ENCODE measurements at places on chromosomes 1 and 21. TPM values are rescaled to one million over a fixed set of nuclear protein-coding genes. Genes with fewer than 3 reads are reported as not detected.

- H3K27ac ChIP-seq: no peak overlapping the region
- H3K4me3 ChIP-seq: no peak overlapping the region
- DNase-seq: no peak
- H3K36me3 ChIP-seq: no peaks in the 10 kb centered on the region
Measured at GRCh38 chr1:45536886-45537285, 13.7 kb upstream of the AKR1A1 start.

DNA sequence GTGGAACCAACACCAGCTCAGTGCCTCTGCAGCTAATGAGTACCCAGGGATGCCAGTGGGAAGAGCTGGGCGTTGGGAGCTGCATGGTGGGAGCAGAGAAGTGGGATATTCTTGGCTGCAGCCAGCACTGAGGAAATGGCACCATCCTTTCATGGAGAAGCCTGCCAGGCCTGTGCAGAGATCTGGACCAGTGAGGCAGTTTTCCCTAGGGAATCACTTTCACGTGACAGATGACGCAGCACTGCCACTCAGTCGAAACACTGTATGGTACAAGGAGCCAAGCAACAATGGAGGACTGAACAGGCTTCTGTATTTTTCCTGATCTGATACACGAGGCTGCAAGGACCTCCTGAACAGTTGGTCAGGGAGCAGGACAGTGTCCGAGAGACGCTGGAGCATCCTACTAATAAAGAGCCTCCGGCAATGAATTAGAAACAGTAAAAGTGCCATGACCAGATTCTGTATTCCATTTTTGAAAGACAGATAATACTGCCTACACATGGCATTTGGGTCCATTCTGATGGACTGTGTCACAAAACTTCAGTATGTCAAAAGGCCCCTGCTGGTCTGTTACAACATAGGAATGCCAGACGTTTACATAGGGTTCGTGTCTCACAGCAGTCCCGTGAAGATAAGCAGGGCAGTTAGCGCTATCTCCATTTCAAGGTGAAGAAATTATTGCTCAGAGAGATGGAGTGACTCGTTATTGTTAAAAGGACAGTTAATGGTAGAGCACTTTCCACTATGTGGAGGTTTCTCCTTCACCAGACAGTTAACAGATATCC, 44.0 kb upstream of the LMO4 start:
- H3K27me3 ChIP-seq: no peaks in the 10 kb centered on the region
- H3K4me3 ChIP-seq: no peak overlapping the region
- DNase-seq: no peak
- no peak overlapping the region for H3K27ac ChIP-seq
- H3K36me3 ChIP-seq: no peaks in the 10 kb centered on the region

The MAP3K7CL gene
- 0.95 TPM for total RNA-seq

GRCh38 chr1:59901770-59902388, 24.7 kb downstream of the CYP2J2 start:
- H3K27me3 ChIP-seq: no peaks in the 10 kb centered on the region
- H3K27ac ChIP-seq: no peak overlapping the region
- DNase-seq: no peak
- H3K4me1 ChIP-seq: no peaks in the 10 kb centered on the region
- no peaks in the 10 kb centered on the region for H3K36me3 ChIP-seq

GRCh38 chr1:61740751-61741700, 1.3 kb upstream of the PATJ start:
- H3K4me3 ChIP-seq: peak overlapping the region; percentile 89
- no peaks in the 10 kb centered on the region for H3K36me3 ChIP-seq
- no peak overlapping the region for H3K27ac ChIP-seq
- H3K27me3 ChIP-seq: no peaks in the 10 kb centered on the region

GRCh38 chr1:52166996-52167753, 25.3 kb downstream of the ZFYVE9 start:
- no peaks in the 10 kb centered on the region for H3K36me3 ChIP-seq
- no peak overlapping the region for H3K4me3 ChIP-seq
- no peaks in the 10 kb centered on the region for H3K27me3 ChIP-seq
- H3K27ac ChIP-seq: no peak overlapping the region
- no peaks in the 10 kb centered on the region for H3K4me1 ChIP-seq

- DNase-seq: no peak
- H3K4me1 ChIP-seq: no peaks in the 10 kb centered on the region
- H3K27ac ChIP-seq: no peak overlapping the region
- H3K36me3 ChIP-seq: no peaks in the 10 kb centered on the region
- H3K4me3 ChIP-seq: no peak overlapping the region
- H3K27me3 ChIP-seq: no peaks in the 10 kb centered on the region
Measured at GRCh38 chr21:35284199-35284598, 235.1 kb upstream of the RUNX1 start.

DNA sequence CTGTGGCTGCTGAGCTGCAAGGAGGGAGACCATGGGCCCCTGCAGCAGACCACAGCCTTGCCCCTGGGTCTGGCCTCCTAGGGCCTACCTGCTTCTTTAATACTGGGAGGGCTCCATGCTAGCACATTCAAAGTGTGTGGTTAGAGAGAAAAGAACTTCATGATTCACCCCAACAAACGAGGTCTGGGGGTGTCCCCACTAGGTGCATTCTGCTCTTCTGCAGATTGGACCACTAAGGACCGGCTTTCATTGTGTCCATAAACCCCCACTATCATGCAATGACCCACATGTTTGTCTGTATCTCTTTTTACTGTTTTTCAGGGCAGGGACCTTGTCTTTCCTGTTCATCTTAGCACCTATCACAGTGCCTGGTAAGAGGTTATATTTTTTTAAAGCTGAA, 185.4 kb downstream of the OMA1 start:
- no peak for DNase-seq
- no peak overlapping the region for H3K4me3 ChIP-seq
- H3K27me3 ChIP-seq: no peaks in the 10 kb centered on the region
- no peak overlapping the region for H3K27ac ChIP-seq

DNA sequence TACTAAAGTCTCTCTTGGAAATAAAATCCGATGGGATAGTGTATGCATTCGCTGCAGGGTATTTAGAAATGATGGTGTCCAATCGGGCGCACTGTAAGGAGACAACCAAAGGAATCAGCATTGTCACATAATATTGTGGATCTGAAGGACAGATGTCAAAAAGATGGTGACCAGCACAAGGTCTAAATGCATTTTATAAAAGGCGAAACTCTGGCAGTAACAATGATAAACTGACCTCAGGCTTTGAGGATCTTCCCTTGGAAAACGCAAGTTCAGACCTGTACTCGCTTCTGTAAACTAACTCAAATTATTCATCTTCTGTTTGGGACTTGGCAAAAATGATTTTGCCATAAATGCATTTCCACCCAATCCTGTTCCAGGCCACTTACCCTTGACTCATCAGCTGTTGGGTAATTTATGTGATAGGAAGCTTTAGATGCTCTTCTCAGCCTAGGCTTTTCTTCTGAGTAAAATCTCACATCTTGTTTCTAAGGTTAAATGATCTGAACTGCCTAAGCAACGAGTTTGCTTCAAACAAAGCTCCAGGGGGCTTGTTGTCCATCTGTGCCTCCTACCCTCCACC, 33.8 kb downstream of the STPG1 start:
- H3K27ac ChIP-seq: no peak overlapping the region
- peaks cover 11% of the 10 kb centered on the region for H3K4me1 ChIP-seq
- DNase-seq: peak; percentile 7

- H3K4me1 ChIP-seq: no peaks in the 10 kb centered on the region
- no peak overlapping the region for H3K4me3 ChIP-seq
- peak; percentile 75 for DNase-seq
- H3K27ac ChIP-seq: no peak overlapping the region
- no peaks in the 10 kb centered on the region for H3K27me3 ChIP-seq
Measured at GRCh38 chr21:33374450-33375096, 28.6 kb upstream of the IFNGR2 start.

- no peak for DNase-seq
- no peaks in the 10 kb centered on the region for H3K27me3 ChIP-seq
- no peak overlapping the region for H3K27ac ChIP-seq
- peaks cover 86% of the 10 kb centered on the region for H3K36me3 ChIP-seq
Measured at GRCh38 chr1:223756806-223757700, 44.7 kb downstream of the CAPN2 start.

The COL8A2 gene
- 0.40 TPM for total RNA-seq

The GJC2 gene
- 0.47 TPM for total RNA-seq

- no peak within 1 kb of the TSS for H3K4me3 ChIP-seq
- no peak within 1 kb of the TSS for H3K27ac ChIP-seq
- DNase-seq: no peak
- H3K36me3 ChIP-seq: no peaks in the 10 kb centered on the region
Measured at GRCh38 chr1:173635116-173635515, at the start of gene TEX50. TSS of gene TEX50 (plus strand) at chr1:173635338. CDS start at chr1:173635522, 184 bp downstream.

- H3K27ac ChIP-seq: no peak overlapping the region
Measured at GRCh38 chr1:184362876-184363275, 24.0 kb upstream of the C1orf21 start.

DNA sequence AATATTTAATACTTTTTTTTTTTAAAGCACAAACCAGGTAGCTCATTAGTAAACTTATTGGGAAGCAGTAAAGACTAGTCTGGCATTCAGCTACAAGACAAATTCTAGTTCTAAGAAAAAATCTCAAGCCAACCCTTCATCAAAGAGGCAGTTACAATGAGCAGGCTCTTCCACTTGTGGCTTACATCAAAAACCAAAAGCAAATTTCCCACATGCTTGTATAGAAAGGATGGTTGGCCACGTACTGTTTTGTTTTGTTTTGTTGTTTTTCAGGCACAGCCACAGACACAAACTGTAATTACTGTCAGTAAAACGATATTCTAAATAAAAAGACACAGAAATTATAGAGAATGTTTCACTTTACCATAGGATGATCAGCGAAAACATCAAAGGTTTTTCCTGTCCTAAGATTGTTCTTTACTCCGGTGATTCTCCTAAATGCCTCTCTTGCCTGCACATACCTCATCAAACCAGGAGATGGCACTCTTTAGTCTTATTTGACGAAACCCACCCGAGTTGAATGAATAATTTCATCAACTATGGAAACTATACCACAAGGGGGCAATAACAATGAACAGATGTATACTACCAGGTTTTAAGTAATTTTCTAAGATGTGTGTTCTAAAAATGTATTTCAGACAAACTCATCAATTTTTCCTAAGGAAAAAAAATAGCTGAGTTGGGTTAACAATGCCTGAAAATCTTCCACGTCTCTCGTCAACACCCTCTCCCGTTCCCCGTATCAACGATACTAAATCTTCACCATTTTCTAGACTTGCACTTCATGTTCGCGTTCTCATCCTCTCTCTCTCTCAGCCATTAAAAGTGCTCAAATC, 26.9 kb downstream of the RPL5 start:
- no peak overlapping the region for H3K27ac ChIP-seq
- H3K27me3 ChIP-seq: no peaks in the 10 kb centered on the region
- H3K4me1 ChIP-seq: no peaks in the 10 kb centered on the region
- H3K4me3 ChIP-seq: no peak overlapping the region
- H3K36me3 ChIP-seq: no peaks in the 10 kb centered on the region

The SLC5A9 gene
- total RNA-seq: 48.1 TPM

The S100A16 gene
- total RNA-seq: 152 TPM

DNA sequence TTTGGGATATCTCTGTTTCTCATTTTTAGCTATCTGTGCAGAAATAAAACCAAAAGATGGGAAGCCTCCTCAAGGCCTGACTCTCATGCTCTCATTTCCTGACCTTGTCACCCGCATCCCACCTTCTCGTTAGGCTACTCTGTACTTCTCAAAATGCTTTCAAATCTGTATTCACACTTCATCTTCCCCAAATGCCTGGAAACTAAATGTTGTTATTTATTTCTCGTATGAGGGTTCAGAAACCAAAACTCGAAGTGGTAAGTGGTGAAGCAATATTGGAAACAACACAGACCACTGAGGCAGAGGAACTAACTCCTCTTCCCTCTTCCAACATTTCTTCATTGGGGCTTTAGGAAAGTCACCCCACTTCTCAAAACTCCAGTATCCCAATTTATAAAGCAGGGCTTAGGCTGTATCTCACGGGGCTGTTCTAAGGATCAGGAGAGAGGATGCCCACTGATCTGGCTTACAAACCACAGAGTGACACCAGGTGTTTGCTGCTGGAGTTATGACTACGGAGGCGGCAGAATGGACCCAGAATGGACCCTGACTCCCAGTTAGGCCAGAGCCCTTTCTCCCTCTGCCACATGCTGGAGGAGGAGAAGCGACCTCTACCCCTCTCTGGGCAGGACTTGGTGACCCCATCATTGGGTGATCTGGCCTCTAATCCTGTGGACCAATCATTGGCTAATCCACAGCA, 3.5 kb downstream of the SLAMF7 start:
- no peak overlapping the region for H3K27ac ChIP-seq
- no peak overlapping the region for H3K4me3 ChIP-seq
- no peaks in the 10 kb centered on the region for H3K36me3 ChIP-seq
- no peaks in the 10 kb centered on the region for H3K4me1 ChIP-seq

GRCh38 chr1:1875932-1876331, 15.0 kb downstream of the GNB1 start:
- H3K4me3 ChIP-seq: no peak overlapping the region
- H3K27ac ChIP-seq: no peak overlapping the region
- no peak for DNase-seq
- no peaks in the 10 kb centered on the region for H3K4me1 ChIP-seq
- H3K36me3 ChIP-seq: peaks cover 82% of the 10 kb centered on the region

DNA sequence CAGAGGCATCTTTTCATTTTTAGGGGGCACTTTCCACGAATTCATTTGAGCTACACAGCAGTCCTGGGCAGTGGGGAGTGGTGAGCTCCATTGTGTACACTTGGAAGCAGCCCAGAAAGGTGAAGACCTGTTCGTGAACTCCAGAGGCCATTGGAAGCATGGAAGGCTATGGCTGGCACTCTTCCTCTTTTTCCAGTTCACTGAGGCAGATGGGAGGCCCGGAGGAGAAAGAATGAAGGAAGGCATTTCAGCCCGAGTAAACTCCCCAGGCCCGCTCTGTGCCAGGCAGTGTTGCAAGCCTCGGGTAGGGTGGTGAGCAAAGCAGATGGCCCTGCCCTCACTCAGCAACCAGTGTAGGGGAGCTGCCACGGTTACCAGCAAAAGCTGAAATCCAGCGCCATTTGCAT, 673 bp upstream of the DHCR24 start:
- peak overlapping the region; percentile 96 for H3K4me3 ChIP-seq
- no peaks in the 10 kb centered on the region for H3K27me3 ChIP-seq
- H3K36me3 ChIP-seq: peaks cover 25% of the 10 kb centered on the region
- peak overlapping the region; percentile 72 for H3K27ac ChIP-seq
- no peak for DNase-seq

The ALX3 gene
- total RNA-seq: not detected
